T-helper 17 cell (primary cell): ENCODE measurements at places on chromosomes 3 and 15. TPM values are rescaled to one million over a fixed set of nuclear protein-coding genes. Genes with fewer than 3 reads are reported as not detected.

Gene LMAN1L
- total RNA-seq: 0.82 TPM

Gene PTPRG
- 0.02 TPM for total RNA-seq

Gene ARGFX
- not detected for total RNA-seq

Gene LYZL4
- total RNA-seq: not detected

Gene MED12L
- total RNA-seq: 6.2 TPM

Gene NMNAT3
- total RNA-seq: 1.3 TPM

Gene FBXW12
- total RNA-seq: not detected

Gene SNTN
- not detected for total RNA-seq
